Stimulated activated CD8-positive, alpha-beta memory T cell treated with anti-CD3 and anti-CD28 coated beads, Interleukin-7, amount 100 ng/mL, for 48 hours (primary cell): ENCODE measurements at places on chromosomes 5 and 9.

GRCh38 chr9:27943501-27943900 lies 370.2 kb upstream of the C9orf72 start:
- DNase-seq = no peak

DNA sequence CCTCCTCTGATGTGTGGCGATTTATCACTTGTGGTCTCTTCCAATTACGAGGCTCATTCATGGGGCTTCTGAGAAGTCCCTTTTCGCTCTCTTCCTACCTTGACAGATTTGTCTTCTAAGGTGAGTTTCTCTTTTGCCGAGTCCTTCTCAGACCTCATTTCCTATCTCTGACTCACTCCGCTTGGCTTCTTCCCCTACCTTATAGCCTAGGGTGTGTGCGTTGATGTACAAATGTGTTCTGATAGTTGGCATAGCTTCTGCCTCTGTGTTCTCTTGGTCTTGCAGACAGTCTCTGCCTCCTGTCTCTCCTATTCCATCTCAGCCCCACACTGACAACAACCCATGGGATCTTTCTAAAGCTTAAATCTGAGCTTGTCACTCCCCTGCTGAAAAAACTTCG lies 56.9 kb upstream of the SHB start:
- no peak for DNase-seq

GRCh38 chr5:149563466-149563865 lies 12.2 kb upstream of the CSNK1A1 start:
- DNase-seq = no peak

DNA sequence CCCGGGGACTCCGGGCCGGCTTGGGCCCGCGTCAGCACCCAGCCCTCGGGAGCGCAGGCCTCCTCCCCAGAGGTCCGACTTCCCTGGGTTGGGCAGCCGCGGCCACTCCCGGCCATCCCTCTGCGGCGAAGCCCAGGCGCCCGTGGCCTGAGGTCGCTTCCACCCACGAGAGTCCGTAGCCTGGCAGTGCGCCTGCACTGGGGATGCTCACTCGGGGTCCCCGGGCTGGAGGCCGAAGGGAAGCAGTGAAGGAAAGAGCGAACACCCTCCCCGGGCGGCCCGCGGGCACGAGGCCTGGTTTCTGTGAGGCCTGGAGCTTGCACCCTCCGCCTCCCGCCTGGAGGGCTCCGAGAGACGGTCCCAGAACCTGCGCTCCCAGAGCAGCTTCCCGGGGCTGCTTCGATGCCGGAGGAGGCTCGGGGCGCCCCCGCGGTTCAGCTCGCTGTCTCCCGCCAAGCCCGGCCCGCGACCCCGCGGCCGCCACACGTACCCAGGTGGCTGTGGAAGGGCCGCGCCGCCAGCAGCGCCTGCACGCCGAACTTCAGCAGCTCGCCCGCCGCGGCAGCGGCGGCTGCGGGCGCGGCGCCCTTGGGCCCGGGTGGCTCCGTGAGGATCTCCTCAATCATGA lies 607 bp downstream of the BARX1 start:
- no peak for DNase-seq

GRCh38 chr9:133119846-133120500 lies 1.1 kb downstream of the RALGDS start:
- DNase-seq = no peak

GRCh38 chr5:132775476-132775961 lies 1.5 kb downstream of the SEPTIN8 start:
- no peak for DNase-seq

DNA sequence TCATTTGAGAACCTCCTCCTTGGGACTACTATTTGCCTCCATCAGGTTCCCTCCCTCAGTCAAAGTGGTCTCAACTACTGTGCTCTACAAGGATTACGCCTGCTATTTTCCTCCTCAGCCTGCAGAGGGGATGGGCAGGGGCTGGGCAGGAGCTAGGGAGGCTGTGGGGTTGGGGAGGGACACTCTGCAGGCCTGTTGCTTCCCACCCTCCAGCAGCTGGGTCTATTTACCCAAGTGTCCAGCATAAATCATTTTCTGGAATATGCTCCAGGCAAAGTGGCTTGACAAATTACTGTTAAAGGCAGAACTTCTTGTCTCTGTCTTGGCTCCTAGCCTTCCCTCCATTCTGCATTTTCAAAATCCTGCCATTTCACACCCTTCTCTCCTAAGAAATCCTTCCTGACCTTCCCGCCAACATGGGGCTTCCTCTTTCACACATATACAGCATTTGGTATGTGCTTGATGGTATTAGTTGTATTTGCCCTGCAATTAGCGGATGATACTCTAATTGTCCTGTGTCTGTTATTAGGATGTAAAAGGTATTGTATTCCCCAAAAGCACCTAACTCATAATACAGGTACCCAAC lies 106.7 kb downstream of the EFNA5 start:
- no peak for DNase-seq

DNA sequence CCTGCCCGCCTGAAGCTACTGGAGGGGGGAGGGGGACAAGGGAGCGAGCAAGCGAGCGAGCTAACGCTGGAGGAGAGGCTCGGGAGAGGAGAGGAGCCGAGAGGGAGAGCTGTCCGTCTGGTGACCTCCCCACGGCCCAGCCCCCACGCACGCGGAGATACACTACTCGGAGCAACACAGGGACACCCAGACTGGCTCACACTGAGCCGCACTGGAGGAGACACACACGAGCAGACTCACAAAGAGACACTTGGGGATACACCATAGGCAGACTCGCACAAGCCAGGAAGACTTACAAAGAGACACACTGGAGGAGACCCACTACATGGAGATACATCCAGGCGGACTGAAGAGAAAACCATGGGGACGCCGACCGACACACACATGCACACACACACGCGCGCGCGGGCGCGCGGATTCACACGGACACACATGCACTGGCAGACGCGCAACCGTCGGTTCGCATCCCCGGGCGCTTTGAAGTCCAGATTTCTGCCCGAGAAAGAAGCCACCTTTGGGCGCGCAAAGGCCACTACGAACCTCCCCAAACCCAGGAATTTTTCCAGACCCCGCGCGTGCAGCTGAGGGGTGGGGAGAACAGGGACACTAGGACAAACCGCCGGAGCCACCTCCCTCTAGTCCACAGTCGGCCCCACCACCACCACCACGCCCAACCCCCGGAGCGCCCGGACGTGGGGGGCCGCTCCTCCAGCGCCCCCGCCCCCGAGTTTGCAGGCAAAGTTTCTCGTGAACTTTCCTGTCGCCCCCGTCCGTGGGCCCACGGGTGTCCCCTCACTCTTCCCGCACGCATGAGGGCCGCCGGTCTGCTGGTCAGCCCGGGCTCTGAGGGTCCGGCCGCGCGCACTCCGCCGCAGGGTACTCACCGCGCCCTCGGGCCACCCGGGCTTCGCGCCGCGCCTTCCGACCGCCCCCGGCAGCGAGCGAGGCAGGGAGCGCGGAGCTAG lies 571 bp downstream of the CNTFR start:
- DNase-seq = no peak

- no peak for DNase-seq
These were observed 795 bp downstream of the CNOT8 start for GRCh38 chr5:154858972-154859871.
